ENCODE measurements at places on chromosomes 1 and 21.
A peak's percentile ranks its signal among the peaks of the same experiment; 100 is the strongest.

DNA sequence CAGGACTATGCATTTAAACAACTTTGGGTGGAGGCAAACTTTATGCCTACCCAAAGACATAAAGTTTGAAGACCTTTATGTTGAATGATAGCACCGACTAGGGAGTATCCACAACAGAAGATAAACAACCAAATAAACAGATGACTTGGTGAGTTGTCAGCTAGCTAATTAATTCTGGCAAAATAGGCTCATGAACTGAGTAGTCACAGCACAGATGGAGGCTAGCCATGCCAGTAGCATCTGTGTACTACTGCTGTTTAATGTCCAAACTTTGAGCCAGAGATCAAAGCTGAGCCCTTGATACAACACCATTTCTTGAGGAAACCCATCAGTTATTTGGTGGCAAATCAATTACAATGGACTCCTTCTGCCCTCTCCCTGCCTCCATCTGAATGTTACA is 40.3 kb upstream of the CCDC190 start:
- no peak for DNase-seq

GRCh38 chr1:171446386-171446785 is 38.9 kb upstream of the PRRC2C start:
- no peak for DNase-seq

DNA sequence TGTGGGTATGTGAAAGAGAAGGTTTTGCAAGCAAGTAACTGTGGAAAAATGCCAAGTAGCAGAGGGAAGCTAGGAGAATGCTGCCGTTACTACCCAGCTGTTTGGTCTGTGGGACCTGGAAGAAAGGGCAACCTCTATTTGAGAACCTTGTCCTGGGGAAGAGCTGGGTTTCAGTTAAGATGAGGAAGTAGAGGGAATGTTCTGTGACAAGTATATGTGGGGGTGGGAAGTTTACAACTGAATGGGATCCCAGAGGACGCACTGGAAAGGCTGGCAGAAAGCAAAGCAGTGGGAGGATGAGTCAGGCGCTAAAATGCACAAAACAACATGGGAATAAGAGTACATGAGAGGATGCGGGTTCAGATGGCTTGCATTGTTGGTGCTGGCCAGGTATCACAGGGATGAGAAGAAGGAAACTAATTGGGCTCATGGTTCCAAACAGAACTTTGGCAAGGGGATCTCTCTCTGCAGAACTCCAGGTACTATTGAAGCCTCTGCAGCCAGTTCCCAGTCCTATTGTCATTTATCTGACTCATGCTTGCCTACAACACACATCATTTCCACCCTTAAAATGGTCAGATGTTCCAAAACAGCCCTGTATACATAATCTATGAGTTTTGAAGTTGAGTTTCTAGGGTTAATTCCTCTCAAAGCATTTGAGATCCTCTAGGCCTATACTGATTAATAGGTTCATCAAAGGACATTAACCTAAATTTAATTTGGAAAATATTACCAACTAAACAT is 88.5 kb upstream of the VAV3 start:
- no peak for DNase-seq

DNA sequence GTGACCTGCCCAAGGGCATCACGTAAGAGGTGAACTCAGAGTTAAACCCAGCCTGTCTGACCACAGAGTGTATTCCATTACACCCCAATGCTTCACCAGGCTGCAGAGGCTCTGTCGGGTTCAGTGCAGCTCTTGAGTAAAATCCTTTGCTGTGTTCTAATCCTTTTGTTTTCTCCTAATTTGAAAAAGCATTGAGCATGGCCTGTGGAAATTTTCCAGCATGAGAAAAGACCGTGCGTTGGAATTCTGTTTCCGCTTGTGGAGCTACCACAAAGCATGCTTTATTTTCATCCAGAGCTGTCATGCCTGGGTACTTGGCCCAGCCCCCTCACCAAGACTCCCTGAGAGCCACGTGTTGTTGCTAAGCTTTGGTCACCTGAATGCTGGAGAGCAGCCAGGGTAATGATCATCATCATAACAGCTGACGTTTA is 317.6 kb downstream of the PRDM2 start:
- DNase-seq, result no peak

DNA sequence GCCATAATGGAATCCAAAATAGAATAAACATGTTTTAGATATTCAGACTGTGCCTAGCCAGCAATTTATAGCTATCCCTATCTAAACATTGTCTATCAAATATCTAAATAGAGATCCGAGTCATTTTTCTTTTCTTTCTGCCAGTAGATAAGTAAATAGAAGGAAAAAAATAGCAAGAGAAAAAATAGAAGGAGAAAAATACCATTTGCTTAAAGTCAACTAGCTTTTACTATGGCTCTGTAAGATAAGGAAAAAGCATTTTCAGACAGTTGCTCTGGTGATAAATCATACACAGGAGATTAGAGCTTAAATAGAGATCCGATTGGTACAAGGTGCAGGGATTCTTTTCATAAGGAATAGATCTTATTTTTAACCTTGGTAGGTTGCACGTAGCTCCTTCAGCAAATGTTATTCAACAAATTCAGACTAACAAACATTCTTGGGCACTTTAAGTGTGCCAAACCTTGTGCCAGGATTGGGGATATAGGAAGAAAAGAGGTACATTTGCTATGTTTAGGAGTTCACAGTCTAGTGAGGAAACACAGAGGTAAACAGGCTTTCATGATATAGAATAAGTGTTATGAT is 70.1 kb upstream of the CCDC190 start:
- DNase-seq, result no peak

GRCh38 chr1:39098546-39099250 is 72.5 kb downstream of the NDUFS5 start:
- DNase-seq, result peak; percentile 80

- DNase-seq, result no peak
Measured at GRCh38 chr1:197948926-197949899, 32.0 kb downstream of the LHX9 start.

DNA sequence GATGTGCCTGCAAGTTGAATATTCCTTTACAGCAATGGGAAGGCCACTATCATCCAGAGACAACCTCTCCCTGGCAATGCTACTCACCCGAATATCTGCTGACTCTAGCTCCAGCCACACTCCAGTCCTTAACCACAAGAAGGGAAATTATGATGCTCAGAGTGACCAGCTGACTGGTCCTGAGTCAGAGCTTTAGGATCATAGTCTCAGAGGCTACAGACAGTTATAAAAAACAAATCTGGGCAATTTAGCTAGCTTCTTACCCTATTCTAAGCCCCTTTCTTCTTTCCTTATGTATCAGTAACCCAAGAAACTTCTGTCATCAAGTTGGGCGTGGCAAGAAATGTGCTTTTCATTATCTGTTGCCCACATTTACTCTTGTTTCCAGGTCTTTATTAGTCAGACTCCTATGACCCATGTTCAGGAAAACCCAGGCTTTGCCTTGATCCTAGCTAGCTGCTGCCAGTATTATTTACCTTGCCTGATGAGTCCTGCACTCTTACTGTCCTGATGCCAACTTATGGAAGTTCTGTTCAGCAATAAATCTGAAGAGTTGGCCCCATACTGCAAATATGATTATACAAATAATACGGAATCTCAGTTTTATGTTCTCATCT is 207.0 kb downstream of the TTLL7 start:
- DNase-seq, result no peak

DNA sequence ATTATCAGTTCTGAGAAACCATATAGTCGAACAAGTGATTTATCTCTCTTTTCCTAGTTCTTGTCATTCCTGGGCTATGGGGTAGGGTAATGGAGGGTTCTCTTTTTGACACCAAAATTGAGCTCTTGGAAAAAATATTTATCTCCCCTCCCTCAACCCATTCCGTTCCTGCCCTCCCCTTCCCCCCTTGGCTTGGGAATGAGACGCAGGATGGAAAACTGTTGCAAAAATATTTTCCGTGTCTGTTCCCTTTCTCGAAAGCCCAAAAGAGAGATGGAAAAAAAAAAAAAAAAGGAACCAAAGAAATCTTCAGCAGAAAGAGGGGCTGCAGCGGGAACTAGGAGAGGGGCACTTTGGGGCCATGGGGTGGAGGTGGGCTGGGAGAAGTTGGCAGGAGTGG is 766 bp downstream of the ATP2B4 start:
- DNase-seq, result no peak

DNA sequence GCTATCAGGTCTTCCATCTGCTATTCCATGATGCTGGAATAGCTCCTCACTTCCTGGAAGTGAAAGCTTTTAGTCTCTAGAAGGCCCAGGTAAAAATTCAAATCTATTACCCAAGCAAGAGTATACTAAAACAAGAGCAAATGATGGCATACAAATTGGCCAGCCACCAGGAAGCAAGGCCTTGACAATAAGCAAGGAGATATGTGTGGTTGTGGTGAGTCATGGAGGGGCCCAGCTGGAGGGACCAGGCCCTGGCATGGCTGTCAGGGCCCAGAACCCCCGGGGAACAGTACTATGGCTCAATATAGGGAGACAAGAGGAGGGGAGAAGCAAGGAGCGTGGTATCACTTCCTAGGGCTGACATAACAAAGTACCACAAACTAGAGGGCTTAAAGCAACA is 358.7 kb downstream of the RRAGC start:
- no peak for DNase-seq
